ENCODE measurements at places on chromosomes 11 and 22. TPM values are rescaled to one million over a fixed set of nuclear protein-coding genes. Genes with fewer than 3 reads are reported as not detected.

DNA sequence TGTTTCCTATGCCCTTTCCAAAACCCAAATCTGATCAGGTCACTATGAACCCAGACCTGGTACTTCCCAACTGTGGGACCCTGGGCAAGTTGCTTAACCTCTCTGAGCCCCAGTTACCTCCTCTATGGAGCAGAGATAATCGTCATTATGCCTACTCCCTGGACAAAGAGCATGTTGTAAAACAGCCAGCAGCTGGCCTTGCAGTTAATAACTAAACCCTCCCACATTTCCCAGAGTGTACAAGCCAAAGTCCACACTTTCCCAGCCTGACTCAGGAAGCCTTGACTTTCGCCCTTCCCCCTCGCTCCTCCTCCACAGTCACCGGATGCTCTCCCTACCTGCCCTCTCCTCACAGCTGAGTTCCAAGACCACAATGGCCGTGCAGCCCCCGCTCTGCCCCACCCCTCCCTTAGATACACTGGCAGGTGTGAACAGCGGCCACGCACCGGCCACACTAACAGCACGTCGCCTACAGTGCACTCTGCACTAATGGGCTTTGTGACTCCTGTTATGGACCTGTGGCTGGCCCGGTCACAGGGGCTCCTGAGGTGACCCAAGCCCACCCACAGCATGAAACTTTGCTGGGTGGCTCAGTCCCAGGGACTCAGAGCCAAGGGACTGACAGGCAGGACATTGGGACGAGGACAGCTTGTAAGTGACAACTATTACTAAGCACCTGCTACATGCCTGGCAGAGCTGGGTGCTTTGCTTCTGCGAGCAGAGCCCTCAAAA lies 15.6 kb upstream of the MFNG start:
- H3K4me1 ChIP-seq = peaks cover 10% of the 10 kb centered on the region
- H3K4me3 ChIP-seq = no peak overlapping the region
- H3K36me3 ChIP-seq = no peaks in the 10 kb centered on the region
- no peak for DNase-seq
- no peak overlapping the region for H3K27ac ChIP-seq

GRCh38 chr22:31654408-31654807 lies 7.6 kb downstream of the PISD start:
- DNase-seq = no peak
- H3K27ac ChIP-seq = no peak overlapping the region
- peaks cover 16% of the 10 kb centered on the region for H3K4me1 ChIP-seq
- H3K36me3 ChIP-seq = peaks cover 9% of the 10 kb centered on the region
- H3K4me3 ChIP-seq = no peak overlapping the region
- H3K27me3 ChIP-seq = no peaks in the 10 kb centered on the region

- H3K4me3 ChIP-seq = no peak overlapping the region
- DNase-seq = no peak
- no peaks in the 10 kb centered on the region for H3K27me3 ChIP-seq
- H3K4me1 ChIP-seq = no peaks in the 10 kb centered on the region
- H3K27ac ChIP-seq = no peak overlapping the region
These were observed 450.0 kb downstream of the MIAT start for GRCh38 chr22:27107386-27107785.

GRCh38 chr11:2570211-2570811 lies 125.5 kb downstream of the KCNQ1 start:
- H3K4me1 ChIP-seq = no peaks in the 10 kb centered on the region
- H3K27ac ChIP-seq = no peak overlapping the region
- DNase-seq = no peak

GRCh38 chr11:71182791-71183677 lies 69.3 kb downstream of the SHANK2 start:
- no peak overlapping the region for H3K4me3 ChIP-seq
- H3K4me1 ChIP-seq = no peaks in the 10 kb centered on the region
- H3K27ac ChIP-seq = no peak overlapping the region
- DNase-seq = no peak
- peaks cover 14% of the 10 kb centered on the region for H3K27me3 ChIP-seq

DNA sequence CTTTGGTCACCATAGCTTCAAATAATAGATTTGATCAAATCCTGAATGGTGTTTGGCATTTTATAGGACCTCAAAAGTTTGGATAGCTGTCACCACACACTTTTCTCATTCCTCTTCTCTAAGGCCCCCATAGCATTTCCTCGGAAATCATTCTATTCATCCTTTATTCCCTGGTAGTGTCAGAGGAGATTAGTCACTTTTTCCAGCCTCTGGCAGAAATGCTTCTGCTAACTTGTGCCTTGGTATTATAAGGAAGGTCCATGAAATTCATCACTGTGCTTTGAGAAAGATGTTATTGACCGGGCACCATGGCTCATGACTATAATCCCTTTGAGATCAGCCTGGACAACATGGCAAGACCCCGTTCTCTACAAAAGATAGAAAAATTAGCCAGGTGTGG lies 19.7 kb upstream of the NUP160 start:
- H3K4me1 ChIP-seq = peaks cover 23% of the 10 kb centered on the region
- no peak overlapping the region for H3K27ac ChIP-seq
- no peak for DNase-seq
- no peaks in the 10 kb centered on the region for H3K36me3 ChIP-seq
- H3K4me3 ChIP-seq = no peak overlapping the region

GRCh38 chr11:46252373-46252914 lies 25.0 kb upstream of the CREB3L1 start:
- no peak for DNase-seq
- no peak overlapping the region for H3K27ac ChIP-seq
- H3K27me3 ChIP-seq = peaks cover 4% of the 10 kb centered on the region
- peaks cover 7% of the 10 kb centered on the region for H3K4me1 ChIP-seq

Gene KCNK4
- total RNA-seq = 0.23 TPM

GRCh38 chr11:46141597-46141996 lies 20.3 kb upstream of the PHF21A start:
- H3K4me3 ChIP-seq = no peak overlapping the region
- H3K27ac ChIP-seq = no peak overlapping the region
- no peak for DNase-seq
- peaks cover 18% of the 10 kb centered on the region for H3K27me3 ChIP-seq
- no peaks in the 10 kb centered on the region for H3K36me3 ChIP-seq
